ENCODE measurements at places on chromosomes 16 and 17.

DNA sequence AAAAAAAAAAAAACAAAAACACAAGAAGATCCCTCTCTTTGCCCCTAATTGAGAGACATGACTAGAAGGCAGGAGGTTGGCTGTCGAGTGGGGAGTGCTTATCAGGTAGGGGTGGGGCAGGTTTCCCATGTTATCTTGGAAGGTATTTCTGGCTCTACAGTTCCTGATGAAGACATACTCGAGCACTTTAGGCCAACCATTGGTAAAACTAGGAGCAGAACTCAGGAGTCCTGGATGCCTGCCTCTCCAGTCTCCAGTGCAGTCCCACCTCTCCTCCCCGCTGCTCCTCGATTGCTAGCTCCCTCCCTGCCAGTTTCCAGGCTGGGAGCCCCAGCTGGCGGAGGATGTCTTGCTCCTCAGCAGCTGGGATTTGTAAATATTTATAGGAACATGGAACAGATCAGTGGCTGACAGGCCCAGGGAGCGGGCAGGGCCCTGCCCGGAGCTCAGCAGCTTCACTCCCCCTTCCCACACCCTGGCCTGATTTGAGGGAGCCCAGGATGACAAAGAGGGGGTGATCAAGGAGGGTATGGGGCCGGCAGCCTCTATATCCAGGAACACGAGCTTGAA is 11.4 kb upstream of the C1QL1 start:
- no peak for DNase-seq

GRCh38 chr17:63945784-63946439 is 13.8 kb upstream of the CD79B start:
- DNase-seq = no peak

DNA sequence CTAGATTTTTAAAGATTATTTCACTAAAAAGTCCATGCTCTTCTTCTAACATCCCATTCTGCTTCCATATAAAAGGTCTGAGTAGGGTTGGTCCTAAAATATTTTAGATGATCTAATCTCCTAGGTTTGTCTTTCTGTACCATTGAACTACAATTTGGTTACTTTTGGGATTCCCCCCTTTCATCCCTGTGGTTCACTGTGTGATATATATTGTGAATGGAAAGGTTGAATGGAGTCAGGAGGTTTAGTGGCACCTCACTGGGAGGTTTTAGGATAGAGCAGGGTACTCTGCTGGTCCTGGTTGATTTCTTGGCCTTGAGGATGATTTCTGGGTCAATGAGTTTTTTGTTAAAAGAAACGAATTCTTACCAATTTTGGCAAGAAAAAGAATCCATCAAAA is 29.5 kb downstream of the MAP2K6 start:
- DNase-seq = no peak

DNA sequence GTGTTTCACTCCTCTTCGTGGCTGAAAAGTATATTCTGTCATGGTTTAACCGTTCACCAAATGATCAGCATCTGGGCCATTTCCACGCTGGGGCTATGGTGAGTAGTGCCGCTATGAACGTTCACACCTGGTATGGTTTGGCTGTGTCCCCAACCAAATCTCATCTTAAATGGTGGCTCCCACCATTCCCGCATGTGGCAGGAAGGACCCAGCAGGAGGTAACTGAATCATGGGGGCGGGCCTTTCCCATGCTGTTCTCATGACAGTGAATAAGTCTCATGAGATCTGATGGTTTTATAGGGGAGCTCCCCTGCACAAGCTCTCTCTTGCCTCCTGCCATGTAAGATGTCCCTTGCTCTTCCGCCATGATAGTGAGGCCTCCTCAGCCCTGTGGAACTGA is 45.7 kb upstream of the ZNF469 start:
- DNase-seq = no peak

GRCh38 chr17:6376931-6377361 is 58.0 kb downstream of the AIPL1 start:
- no peak for DNase-seq

DNA sequence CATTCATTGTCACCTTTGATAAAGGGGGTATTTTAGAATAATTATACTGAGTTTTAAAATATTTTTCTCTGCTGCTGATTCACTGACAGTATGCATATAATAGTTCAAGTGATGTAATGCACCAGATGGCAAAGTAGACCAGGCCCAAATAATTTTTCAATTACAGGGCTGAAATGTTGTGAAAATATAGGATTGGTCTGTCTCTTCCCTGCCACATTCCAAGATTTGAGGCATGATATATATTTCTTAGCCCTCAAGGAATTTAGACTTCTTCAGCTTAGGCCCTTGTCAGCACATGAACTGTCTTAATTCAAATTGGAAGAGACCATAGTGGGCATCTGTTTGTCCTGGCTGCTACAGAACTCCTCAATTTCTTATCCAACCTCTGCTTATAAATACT is 39.2 kb upstream of the SLC12A3 start:
- no peak for DNase-seq

- peak; percentile 14 for DNase-seq
Measured at GRCh38 chr17:47946929-47947397, 5.6 kb downstream of the PNPO start.

DNA sequence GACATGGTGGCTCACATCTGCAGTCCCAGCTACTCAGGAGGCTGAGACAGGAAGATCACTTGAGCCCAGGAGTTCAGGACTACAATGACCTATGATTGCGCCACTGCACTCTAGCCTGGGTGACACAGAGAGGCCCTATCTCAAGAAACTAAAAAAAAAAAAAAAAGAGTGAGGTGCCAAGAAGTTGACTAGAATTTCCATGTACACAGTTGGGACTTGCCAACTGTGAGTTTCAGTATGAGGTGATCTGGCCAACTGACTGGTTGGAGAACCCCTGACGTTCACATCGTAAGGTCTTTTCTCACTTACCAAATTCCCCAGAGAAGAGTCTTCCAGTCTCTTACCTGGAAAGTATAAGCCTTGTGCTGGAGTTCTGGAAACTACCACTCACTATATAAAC is 3.1 kb upstream of the MED11 start:
- no peak for DNase-seq

DNA sequence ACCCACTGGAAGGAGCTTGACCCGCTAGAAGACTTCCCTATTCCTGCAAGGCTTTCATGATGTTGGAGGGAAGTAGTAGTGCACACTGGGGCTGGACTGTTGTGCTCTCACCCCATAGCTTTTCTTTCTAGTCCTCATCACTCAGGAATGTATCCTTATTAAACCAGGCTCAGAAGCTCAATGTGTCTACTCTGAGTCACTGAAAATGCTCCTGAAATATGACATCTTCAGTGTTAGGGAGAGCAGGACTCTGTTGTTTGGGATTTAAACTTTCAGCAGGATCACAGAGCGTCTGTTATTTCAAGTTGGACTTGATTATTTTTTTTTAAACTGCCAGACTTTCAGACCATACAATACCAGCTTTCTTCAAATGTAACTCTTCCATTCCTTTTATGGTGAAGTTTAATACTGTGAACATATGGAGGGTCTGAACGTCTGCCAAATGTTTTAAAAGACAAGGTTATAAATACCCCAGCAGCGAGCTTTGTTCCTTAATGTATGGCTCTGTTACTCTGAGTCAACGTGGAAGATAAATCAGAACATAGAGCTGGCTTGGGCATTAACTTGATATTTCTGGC is 257.5 kb downstream of the CDH11 start:
- no peak for DNase-seq

GRCh38 chr17:44363613-44364159 is at the start of gene FAM171A2:
TSS of gene FAM171A2 (minus strand) at chr17:44363853. CDS start at chr17:44363714, 139 bp downstream.
- DNase-seq = no peak

- DNase-seq = no peak
Measured at GRCh38 chr16:56576585-56577299, 11.9 kb downstream of the MT4 start.

DNA sequence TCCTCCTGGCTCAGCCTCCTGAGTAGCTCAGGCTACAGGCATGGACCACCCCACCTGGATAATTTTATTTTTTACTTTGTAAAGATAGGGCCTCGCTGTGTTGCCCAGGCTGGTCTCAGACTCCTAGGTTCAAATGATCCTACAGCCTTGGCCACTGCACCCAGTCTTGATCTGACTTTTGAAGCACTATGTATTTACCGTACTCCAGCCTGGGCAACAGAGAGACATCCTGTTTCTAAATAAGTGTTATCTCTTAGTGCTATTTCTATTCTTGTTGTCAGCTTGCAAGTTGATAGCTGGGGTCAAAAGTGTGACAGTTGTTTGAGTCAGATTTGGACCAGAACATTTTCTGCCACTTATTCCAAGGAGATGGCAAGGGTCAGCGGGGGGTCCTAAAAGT is 486.4 kb downstream of the NPIPA7 start:
- no peak for DNase-seq

- peak; percentile 19 for DNase-seq
Measured at GRCh38 chr16:76535-77272, 1.3 kb upstream of the MPG start.

- no peak for DNase-seq
Measured at GRCh38 chr16:57781349-57781740, 20.9 kb downstream of the KIFC3 start.

DNA sequence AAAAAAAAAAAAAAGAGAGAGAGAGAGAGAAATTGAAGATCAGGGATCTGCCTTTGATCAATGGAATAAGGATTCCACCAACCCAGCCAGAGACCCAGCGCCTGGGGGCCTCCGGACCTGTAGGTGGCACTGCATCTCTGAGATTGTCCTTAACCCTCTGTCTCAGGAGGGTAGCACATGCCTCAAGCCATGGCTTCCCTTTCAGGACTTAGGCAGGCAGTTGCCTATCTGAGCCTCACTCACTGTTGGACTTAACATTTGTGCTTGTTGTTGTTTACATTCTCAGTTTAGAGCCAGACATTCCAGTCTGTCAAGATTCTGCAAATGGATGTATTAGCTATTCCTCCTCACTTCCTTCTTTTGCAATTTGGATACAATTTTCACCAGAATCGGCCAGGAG is 5.1 kb upstream of the SCNN1B start:
- DNase-seq = no peak

DNA sequence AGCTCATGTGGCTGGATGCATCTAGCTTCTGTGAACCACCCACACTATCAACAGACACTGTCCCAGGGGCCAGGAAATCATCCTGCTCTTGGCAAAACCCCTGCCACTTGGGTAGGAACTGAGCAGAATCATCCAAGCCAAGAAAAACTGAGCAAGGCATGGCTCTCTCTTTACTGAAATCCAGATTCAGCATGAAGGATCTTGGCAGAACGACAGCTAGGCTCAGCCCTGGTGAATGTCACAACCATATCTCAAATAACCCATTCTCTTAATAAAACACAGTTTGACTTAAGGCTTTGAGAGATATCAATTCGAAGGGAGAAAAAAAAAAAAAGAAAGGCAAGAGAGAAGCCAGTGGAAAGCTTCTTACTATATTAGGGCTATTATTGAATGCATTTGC is 72.2 kb downstream of the MAF start:
- DNase-seq = no peak

DNA sequence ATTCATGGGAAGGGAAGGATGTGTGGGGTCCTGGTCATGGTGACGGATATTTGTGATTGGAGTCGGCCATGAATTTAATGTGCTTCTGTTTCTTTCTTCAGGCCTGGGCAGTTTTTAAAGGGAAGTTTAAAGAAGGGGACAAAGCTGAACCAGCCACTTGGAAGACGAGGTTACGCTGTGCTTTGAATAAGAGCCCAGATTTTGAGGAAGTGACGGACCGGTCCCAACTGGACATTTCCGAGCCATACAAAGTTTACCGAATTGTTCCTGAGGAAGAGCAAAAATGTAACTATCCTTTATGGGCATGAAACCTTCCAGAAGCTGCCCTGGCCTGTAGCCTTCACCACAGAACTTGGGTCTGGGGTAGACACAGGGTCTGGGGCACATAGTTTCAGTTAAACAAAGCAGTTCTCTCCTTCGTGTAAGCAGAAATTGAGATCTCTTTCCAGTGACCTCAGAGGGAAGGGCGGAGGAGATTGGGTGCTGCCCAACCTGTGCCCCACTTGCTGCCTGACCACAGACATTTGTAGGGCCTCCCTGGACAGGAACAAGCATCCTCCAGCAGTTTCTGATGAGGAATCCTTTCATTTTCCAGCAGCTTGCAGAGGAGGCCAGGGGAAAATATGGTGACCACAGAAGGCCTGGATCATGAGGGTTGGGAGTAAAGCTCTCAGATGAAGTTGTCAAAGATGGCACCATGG is 10.1 kb downstream of the IRF8 start:
- DNase-seq = no peak

- no peak for DNase-seq
Measured at GRCh38 chr17:38451030-38451839, 23.0 kb downstream of the ARHGAP23 start.

GRCh38 chr16:53504665-53505064 is 1.7 kb upstream of the AKTIP start:
- no peak for DNase-seq

- DNase-seq = no peak
Measured at GRCh38 chr17:81391936-81392908, 3.0 kb upstream of the BAHCC1 start.

- no peak for DNase-seq
Measured at GRCh38 chr17:80942423-80943345, 49.0 kb upstream of the CHMP6 start.

DNA sequence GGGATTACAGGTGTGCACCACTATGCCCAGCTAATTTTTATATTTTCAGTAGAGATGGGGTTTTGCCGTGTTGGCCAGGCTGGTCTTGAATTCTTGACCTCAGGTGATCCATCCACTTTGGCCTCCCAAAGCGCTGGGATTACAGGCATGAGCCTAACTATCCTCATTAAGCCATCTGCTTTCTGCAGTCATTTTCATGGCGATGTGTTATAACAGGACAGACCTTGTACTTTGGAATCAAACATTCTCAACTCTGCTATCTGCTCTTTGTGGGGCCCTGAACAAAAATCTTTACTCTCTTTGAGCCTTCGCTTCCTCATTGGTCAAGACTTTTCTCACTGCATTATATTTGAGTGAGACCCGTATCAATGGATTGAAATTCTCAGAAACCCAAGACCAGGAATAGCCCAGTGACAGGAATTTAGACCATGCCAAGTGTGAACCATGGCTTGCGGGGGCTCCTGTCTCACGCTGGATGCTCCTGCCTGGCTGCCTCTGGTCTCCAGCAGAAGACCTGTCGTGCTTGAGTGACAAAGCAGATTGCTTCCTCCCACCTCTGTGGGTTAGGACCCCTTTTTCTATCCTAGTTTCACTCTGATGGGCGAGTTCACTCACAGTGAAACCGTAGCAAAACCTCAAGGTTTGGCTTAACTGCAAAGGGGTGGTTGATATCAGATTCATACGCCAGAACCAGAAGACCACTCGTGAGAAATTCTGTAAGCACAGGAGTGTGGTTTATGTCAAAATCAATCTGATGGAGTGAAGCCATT is 519.1 kb downstream of the MAF start:
- no peak for DNase-seq

DNA sequence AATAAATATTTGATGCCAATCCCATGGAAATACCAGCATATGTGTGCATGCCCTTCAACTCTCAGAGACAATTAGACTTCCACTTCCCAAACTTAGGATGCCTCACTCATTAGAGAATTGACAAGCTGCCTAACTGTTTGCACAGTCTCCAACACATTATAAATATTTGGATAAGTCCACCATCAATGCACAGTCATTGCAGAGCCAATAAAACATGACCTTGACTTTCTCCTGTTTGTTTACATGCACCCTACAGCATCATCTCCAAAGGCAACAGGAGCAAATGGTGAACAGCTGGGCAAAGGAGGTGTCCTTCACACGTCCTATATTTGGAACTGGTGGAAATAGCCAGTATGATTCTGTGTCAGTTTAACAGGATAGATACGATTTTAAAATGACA is 804.4 kb upstream of the RBFOX1 start:
- no peak for DNase-seq

GRCh38 chr17:68200689-68201417 is 47.0 kb upstream of the AMZ2 start:
- DNase-seq = peak; percentile 28
